Left colon (tissue), 2 donors: ENCODE measurements at places on chromosomes 4 and X.

DNA sequence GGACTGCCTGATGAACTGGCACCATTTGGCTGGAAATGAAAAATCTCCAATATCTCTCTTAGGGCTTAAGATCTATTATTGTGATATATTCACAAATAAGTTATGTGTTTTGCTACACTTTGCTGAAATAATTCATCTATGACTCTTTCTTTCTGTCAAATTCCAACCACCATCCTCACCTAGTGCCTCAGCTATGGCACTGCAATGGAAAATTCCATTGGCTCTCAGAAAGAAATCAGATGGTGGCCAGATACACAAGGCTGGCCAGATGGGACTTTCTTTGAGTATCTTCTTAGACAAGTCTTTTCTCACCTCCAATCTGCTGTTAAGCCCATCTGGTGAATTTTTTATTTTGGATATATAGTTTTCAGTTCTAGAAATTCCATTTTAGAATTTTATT is 28.0 kb downstream of the NAT8L start:
- no peak for DNase-seq

DNA sequence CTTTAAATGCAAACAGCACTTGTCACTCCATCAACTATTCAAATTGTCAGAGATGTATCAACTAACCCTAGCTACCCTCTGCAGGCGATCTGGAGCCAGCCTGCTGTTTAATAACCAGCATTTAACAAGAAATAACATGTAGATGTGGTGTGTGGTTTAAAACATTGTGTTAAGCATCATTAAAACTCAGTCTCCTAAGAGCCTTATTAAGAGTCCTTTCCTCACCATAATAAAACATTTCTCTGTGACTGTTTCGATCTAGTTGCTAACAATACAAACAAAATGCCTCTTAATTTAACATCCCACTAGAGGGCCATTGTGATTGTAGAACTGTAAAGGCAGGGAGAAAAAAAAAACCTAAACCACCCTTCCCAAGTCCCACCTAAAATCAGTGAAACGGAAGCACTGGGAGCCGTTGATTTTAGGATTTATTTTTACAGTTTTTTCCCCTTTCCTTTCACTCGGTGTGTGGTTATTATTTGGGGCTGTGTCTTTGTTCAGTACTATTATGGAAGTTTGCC is 708.6 kb downstream of the C4orf33 start:
- no peak for DNase-seq

DNA sequence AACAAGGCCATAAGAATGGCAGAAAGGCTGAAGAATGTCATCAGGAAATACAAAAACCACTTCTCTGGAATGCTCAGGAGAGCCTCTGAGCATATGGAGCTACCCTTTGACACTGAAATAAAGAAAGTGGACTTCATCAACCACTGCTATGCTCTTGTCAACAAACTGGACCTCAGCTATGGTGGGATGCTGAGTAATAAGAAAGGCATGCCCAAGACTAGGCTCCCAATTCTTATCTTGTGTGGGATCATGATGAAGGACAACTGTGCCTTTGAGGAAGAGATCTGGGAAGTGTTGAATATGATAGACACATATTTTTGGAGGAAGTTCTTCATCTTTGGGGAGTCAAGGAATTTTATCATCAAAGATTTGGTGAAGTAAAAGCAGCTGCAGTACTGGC is 86.9 kb upstream of the MAGEB16 start:
- DNase-seq, result no peak

- peak; percentile 5 for DNase-seq
Observed at GRCh38 chr4:22202246-22202974, 253.8 kb upstream of the KCNIP4 start.

DNA sequence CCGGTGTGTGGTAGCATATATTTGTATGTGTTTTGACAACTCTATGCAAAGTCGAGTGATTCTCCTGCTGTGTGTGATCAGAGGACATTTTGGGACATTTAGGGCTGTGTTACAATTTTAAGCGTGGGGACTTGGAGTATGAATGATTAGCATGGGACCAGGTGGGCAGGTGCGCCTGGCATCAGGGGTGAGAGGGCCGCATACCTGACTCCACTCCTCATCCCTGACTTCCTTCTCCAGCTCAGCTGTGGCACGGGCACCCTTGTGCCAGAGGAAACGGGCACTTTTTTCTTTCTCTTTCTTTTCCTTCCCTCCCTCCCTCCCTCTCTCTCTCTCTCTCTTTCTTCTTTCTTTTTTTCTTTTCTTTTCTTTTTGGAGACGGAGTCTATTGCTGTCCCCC is 15.7 kb upstream of the PLCXD1 start:
- DNase-seq, result no peak

DNA sequence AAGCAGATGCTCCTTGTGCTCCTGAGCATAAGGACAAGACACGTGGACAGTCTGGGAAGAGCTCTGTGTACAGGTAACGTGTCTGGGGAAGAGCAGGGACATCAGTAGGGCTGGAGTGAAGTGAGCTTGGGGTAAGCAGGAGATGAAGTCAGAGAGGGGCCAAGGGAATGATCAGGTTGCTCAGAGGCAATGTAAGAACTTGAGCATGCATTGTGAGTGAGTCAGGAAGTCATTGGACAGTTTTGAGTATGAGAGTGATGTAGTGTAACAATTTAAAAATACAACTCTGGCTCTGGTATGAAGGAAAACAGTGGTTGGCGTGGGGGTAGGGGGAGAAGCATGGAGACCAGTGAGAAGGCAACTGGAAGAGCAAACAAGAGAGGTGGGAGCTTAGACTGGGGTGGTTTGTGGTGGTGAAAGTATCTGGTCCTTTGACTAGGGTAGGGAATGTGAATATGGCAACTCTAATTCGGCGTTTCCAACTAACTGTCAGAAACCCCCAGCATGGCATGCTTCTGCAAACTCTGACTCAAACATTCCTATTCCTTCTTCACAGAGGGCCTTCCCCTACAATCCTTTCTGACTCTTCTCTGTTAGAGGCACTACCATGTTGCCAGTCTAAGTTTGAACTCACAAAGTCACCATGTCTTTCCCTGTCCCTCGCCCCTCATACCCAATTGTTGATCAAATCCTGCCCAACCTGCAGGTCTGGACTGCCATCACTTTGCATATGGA is 57.2 kb downstream of the STBD1 start:
- no peak for DNase-seq

- DNase-seq, result no peak
Observed at GRCh38 chr4:67549123-67549522, 3.8 kb upstream of the CENPC start.

GRCh38 chrX:15465896-15466651 is 27.1 kb downstream of the PIR start:
- DNase-seq, result no peak

DNA sequence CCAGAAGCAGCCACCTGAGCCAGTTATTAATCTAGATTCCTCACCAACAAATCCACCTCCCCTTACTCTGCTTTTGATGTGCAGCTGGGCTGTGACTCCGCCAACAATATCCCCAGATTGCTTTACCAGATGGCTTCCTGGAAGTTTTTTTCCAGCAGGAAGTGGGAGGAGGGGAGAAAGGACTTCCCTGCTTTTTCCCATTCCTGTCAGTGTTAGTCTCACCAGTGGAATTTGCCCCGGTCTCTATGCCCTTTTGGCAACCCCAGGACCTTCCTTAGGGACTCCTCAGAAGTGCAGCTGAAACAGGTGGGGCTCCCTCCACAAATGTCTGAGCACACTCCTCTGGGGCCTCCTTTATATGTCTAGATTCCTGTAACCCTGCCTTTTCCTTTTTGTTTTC is 465.2 kb upstream of the IGFBP7 start:
- no peak for DNase-seq

- DNase-seq, result no peak
Observed at GRCh38 chrX:53714580-53715345, 28.2 kb upstream of the HUWE1 start.

GRCh38 chr4:126610933-126611332 is 1021.8 kb upstream of the INTU start:
- DNase-seq, result no peak

GRCh38 chr4:84931961-84932360 is 34.5 kb downstream of the WDFY3 start:
- DNase-seq, result no peak

DNA sequence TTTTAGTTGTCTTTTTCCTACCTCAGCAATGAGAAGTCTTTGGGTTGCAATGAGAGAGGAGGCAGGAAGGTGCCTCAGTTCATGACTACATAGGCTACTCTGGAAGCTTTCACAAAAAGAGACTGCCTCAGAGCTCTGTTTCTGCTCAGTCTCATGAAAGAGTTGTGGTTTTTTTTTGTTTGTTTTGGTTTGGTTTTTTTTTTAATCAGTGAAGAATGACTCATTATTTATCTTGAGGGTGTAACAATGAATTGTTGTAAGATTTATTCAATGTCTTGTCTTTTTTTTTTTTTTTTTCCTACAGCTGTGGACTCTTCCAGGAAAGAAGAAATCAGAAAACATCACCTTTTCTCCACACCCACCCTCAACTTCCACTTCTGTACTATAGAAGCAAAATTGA is 67.5 kb upstream of the CXCL13 start:
- no peak for DNase-seq

- peak; percentile 50 for DNase-seq
Observed at GRCh38 chrX:10111364-10112148, 45.2 kb upstream of the CLCN4 start.

GRCh38 chr4:152117520-152117919 is 356.7 kb upstream of the GATB start:
- no peak for DNase-seq

- DNase-seq, result no peak
Observed at GRCh38 chr4:77110730-77111129, 34.9 kb upstream of the CCNI start.

DNA sequence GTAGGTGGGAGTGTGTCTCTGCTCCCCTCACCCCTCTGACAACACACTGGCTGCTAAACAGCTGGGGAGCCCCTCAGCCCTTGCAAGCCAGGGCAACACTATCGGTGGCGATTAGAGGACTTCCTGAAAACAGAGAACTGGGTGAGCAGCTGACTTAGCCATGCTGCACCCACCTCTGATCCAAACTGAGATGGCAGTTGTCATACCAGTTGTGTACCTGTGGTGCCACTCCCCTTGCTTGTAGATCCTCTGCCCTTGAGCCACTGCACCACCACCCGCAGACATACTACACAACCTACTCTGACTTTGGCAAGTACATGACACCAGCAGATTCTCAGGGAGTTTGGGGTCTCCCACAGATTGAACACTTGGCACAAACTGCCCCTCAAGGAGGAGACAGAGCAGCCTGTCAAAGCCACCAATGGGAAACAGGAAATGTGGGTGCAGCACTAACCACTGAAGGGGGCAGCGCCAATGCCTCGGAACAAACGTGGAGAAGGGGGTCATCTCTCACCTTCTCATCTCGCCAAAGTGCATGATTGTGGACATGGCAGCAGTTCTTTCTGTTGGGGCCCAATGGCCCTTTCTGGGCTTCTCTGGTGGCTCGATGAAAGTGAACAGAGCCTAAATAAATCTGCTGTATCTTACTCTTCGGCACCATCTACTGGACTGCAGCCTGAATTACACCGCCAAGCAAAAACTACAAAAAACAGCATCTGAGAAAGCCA is 119.8 kb downstream of the NEK1 start:
- DNase-seq, result peak; percentile 18

- DNase-seq, result no peak
Observed at GRCh38 chr4:144336633-144337032, 196.1 kb upstream of the GYPA start.

DNA sequence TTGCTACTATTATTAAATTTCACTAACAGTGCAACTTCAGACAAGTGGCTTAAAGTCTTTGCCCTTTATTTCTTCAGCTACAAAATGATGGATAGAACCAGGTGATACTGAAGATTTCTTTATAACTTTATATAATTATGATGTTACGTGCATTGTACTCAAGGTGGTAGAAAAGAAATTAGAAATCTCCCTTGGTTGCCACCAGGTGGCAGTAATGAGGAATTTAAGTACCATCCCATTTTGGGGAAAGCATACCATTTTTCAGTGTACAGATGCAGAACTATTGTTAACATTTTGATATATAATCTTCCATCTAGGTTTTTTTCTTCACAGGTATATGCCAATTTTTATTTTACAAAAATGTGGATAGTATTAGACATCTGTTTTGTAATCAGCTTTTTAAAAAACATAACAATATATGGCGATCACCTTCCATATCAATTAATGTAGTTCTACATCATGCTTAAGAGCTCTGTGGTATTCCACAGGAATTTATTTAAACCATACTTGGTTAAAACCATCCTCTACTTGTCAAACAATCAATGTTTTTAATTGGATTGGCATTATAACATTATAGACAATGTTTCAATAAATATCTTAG is 37.7 kb upstream of the RAB33B start:
- DNase-seq, result no peak

- no peak for DNase-seq
Observed at GRCh38 chr4:21952549-21952948, 4.0 kb upstream of the KCNIP4 start.

DNA sequence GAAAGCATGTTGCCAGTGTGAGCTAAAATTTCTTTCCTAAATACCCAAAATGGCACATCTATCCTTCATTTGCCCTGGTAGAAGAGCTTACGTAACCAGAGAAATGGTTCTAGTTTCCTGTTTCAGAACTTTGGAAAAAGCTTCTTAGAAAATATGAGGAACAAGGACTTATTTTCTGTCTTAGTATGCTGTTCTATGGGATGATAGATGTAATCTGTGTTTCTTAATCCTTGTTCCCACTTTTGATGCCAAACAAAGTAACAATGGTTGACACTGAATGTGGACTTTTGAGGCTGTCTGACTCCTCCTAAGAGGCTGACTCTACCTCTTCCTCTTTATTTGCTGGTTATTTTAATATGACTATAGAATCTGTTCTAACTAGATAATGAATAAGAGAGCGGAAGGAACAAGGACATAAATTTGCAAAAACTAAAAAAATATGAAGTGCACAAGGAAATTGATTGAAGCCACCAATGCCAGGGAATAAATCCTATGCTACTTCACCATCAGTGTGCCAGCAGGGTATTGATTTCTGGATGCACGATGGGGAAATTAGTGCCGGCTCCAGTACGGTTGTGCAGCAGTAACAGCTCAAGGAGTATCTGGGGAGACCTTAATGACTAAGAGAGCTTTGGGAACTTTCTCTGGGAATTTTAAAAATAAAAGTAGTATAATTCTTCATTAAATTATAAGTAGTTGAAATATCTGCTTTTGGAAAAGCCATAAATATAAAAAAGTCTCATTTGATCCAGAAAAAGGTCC is 39.4 kb upstream of the TET2 start:
- DNase-seq, result no peak
